EL (cell line): ENCODE measurements at places on chromosomes 3 and 15.

- DNase-seq = no peak
Observed at GRCh38 chr3:115617591-115617990, 5.7 kb upstream of the GAP43 start.

DNA sequence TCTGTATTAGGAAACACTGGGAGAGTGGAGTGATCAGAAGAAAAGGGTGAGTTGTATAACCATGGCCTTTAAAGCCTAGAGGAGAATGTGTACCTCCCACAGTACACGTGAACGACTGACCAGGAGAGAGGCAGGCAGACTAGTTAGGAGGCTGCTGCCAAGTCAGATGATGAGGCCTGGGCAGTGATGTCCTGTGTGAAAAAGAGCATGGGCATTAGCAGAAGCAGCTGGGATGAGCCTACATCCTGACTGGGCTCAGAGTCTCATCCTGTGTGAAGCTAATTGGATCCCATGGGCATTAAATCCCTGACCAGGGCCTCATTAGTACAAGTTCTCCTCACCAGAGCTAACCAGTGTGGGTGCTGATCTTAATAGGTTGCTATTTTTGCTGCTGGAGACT, 89.1 kb upstream of the SLC2A2 start:
- no peak for DNase-seq

GRCh38 chr3:155270485-155271342, 22.8 kb downstream of the STRIT1 start:
- DNase-seq = no peak

DNA sequence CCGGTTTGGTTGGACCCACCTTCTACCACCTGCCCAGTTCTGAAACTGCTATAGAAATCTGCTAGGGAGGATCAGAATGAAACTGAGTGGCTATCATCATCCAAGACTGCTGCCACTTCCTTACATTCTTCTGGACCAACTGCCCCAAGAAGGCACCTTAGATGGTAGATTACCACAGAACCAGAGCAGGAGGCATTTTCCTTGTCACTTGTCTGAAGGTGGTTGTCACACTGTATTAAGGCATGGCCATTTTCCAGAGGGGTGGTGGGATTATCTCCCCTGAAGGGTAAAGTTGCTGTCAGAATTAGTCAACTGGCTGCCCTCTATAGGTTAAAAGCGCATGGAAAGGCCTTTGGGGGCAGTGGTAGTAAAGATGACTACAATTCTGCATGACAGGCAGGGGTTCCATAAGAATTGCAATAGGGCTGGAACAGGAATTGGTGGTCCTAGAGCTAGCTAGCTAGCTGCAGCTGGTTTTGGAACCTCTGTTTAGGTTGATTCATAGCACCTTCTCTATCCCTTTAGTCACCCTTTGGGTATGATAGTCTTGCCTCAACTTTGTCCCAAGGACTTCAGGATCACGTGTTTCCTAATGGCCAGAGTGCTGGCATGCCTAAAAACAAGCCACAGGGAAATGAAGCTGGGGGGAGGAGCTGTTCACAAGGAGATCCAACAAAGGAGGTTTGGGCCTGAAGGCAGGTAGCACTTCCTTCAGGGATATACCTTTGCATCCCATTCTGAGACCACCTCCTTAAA, 4.8 kb upstream of the CSPG5 start:
- DNase-seq = peak; percentile 13

DNA sequence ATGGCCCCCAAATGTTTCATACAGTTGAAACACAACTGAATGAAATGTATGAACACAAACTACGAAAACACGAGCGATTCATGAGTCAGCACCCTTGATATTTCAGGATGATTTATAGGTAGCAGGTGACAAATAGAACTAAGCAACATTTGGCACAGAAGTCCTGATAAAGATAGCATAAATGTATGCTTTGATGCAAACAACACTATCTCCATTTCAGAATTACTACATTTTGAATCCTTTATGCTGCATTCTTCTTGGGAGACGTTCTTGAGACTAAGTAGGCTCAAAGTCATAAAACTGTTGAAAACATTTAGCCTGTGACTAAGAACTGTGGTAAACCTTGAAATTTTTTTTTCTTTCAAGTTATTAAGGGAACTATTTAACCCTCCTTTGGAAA, 200.3 kb upstream of the ICE2 start:
- DNase-seq = peak; percentile 5

GRCh38 chr15:29825227-29825626, 3.0 kb upstream of the TJP1 start:
- peak; percentile 47 for DNase-seq
